ACHN (cell line): ENCODE measurements at places on chromosomes 3 and 15.
A peak's percentile ranks its signal among the peaks of the same experiment; 100 is the strongest.

DNA sequence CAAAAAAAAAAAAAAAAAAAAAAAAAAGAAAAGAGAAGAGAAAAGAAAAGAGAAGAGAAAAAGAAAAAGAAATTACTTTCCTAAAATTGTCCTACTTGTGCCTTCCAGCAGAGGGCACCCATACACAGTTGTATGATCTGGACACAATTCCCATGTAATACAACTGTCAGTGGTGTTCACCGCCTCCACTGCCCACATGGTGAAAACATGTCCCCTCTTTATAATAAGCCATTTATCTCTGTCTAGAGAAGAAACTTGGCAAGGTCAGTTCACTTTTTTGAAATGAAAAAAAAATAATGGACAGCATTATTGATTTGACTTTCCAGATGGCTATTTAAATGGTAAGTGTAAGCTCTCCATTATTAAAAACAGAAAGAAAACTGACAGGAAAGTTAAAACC, 459.4 kb downstream of the GBE1 start:
- DNase-seq, result peak; percentile 45

DNA sequence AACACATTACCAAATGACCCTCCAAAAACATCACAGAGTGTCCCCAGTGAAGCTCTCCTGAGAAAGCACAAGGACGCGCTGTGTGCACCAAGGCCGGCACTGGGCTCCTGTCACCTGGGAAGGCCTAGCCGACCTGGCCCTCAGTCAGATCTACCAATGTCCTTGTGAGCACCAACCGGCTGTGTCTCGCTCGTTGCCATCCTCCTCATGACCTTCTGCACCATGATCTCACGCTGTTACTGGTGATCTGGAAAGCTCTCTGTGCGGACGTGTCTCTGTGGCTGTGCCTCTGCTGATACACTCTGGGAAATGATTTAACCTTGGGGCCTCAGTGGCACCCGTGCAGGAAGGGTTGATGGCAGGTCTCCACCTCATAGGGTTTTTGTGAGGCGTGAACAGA, 24.2 kb downstream of the ZXDC start:
- no peak for DNase-seq

GRCh38 chr3:15331606-15332404, 581 bp downstream of the SH3BP5 start:
- peak; percentile 8 for DNase-seq

DNA sequence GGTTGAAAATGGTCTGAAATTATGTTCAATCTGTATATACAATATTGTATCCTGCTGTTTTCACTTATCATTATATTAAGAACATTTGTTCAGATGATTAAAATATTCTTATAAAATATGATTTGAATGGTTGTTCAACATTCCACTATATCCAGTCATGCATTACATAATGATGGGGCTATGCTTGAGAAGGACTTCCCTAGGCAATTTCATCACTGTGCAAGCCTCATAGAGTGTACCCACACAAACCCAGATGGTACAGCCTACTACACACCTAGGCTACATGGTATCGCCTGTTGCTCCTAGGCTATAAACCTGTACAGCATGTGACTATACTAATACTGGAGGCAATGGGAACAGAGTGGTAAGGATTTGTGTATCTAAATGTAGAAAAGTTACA, 30.5 kb downstream of the SLC7A14 start:
- DNase-seq, result no peak

- no peak for DNase-seq
These were observed 207.7 kb downstream of the SOX2 start for GRCh38 chr3:181919375-181919774.

DNA sequence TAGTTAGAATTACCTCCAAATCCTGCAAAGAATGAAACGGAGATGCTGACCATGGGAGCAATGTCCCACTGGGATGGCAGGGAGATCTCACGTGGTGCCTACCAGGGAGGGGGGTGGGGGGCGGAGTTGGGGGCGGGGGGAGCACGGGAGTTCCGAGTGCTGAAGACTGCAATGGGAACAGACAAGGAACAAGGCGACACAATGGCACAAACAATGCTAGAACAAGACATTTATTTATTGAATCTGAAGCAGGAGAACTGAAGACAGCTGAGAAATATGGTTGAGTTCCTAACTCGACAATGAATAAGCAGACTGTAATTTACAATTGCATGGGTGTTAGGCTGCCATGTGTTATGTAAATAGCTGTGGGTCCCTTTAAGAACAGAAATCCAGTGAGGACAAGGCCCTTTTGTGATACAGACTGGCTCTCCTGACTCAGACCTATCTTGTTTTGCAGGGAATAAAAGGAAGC, 91.2 kb downstream of the AQP9 start:
- peak; percentile 26 for DNase-seq

GRCh38 chr3:31533169-31534064, 692 bp downstream of the STT3B start:
- peak; percentile 48 for DNase-seq

DNA sequence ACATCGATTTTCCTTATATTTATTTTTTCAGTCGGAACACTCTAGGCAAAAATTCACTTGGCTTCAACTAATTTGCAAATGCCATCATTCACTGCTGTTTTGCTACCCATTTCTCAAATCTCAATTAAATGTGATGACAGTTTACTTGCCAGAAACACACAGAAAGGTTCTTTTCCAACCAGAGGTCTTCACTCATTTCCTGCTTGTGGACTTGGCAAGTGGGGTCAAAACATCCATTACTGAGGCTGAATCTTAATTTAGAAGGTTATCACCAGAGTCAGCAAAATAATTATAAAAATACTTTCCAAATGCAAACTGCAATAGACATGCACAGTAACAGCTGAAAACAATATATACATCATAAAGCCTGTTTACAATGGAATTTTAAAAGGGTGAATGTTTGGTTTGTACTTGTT, 625.4 kb upstream of the TBL1XR1 start:
- no peak for DNase-seq

DNA sequence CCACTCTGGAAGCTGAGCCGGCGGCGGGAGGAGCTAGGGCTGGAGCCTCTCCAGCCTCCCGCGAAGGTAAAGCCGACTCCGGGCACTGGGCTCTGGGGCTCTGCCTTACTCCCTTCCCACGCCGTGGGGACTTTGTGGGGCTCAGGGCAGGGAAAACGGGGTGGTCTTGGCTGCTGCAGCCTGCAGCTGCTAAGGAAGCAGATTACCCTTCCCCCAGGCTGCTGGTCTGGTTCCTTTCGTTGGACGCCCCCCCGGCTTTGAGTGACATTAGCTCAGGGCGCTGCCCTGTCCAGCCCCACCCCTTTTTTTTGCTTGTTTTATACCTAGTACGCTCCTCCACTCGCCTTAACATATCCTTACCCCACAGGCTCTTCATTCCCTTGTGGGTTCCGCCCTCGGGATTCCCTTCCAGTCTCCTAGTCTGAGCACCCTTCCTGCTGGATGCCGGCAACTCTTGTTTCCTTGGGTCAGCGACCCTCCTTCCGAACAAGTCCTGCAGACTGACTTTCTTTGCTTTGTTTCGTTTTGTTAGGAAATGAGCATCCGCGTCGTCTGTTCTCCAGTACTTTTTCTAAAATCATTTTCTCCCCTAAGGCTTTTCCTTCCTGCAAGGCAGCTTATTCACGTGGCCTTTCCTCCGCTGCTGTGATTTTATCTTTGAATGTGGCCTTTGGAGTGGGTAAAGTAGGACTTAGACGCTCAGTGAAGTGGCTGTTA, 551 bp downstream of the DNAJC13 start:
- peak; percentile 67 for DNase-seq

- no peak for DNase-seq
These were observed 161.5 kb upstream of the PFN2 start for GRCh38 chr3:150132101-150132749.

- DNase-seq, result no peak
These were observed 8.6 kb downstream of the TM4SF1 start for GRCh38 chr3:149368674-149369497.

DNA sequence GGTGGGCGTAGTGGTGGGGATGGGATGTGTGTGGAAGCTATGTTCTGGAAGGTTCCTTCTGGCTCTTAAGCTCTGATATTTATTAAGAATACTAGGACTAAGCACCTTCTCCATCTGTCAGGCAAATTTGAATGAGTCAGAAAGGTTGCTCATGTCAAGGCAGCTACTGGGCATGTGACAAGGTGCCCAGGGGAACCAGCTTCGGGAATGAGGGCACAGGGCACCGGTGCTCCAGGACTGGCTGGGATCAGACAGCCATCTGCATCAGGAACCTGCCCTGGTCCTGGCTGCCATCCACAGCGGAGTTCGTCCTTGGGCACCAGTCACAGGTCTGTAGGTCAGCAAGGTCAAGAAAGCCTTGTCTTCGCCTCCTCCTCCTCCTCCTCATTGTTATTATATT, 32.5 kb downstream of the CA12 start:
- no peak for DNase-seq

- no peak for DNase-seq
These were observed 8.4 kb upstream of the FBXL22 start for GRCh38 chr15:63588826-63589225.

- peak; percentile 35 for DNase-seq
These were observed 5.9 kb upstream of the ADGRG7 start for GRCh38 chr3:100603469-100603868.

GRCh38 chr15:31306426-31307269, 20.0 kb upstream of the KLF13 start:
- no peak for DNase-seq

- DNase-seq, result no peak
These were observed 277 bp downstream of the SIAH2 start for GRCh38 chr3:150762662-150763121.

GRCh38 chr3:103033841-103034240, 599.0 kb downstream of the ZPLD1 start:
- no peak for DNase-seq

DNA sequence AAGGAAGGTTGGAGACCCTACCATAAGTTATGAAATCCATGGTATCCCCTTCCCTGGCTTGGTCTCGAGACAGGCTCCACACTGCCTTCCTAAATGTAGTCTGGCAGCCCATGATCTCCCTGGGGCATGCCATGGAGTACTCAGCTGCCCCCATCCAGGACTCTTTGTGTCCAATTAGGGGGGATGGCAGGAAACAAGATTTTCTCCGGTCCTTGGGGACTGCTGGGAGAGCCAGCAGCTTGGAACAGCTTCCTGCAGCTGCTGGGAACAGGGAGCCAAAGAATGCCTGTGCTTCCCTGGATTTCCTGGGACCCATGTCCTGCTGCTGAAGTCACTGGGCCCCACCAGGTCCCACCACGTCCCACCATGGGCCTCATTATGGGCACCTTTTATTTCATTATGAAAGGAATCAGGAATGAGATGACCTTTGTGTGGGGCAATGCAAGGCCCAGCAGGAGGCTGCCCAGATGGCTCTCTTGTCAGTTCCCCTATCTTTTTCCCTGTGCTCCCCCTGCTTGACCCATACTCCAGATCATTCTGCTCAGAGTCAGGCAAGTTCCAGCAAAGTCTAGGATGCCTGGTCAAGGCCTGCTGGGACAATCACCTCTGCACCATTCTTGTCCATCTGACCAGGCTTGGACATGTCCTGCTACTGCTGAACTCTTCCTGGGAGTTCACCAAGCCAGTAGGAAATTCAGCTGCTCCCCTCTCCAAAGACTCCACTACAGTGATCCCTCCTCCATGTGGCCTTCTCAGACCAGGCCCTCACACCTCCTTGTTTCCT, 15.0 kb upstream of the DAG1 start:
- no peak for DNase-seq

DNA sequence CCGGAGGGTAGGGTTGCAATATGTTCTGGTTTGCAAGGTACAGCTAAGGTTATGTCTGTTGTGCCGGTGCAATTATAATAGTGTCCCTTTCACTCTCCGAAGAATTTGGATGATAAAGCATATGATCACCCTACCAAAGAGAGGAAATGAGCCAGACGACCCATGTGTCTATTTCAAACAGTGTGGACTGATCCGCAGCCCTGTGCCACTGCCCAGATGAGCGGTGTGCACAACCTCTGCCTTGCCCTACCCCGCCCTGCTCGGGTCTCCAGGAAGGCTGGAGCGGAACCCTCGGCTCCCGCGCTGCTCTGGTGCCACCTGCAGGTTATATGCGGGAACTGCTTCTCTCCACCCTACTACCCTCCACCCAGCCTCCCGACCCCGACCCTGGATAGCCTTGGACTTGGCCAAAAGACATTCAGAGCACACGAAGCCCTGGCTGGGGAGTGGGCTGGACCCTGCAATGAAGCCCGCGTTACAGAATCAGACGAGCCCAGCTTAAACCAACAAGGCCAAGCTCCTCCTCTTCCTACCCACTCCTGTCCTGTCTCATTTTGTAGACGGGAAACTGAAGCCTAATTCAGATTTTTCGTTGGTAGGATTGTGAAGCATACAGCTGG, 68.4 kb upstream of the CHRNB4 start:
- DNase-seq, result peak; percentile 49

DNA sequence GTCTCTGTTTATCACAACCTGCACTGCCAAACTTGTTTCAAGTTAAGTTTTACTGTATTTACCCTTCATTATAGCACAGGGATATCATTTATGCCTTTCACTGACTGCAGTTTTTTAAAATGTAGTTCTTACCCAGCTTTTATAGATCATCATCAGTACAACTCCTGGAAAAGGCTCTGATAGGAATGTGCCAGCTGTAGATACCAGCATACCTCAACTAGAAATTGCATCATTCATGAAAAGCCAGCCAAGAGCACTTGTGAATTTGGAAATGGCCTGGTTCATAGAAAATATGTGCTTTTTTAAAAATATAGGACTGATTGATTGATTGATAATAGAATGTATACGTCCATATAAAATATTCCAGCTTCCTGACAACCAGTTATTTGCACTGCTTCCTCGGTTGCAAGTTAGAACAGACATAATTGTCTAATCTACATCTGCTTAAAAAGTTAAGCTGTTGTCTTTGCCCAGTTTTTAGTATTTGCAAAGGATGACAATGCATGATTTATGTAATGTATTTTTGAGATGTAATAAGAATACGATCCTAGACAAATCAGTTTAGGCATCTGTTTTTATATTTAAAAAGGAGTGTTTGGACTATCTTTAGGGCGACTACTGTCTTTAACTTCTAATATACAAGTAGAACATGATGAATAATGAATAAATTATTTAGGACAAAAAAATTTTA, 58.5 kb downstream of the DCUN1D1 start:
- no peak for DNase-seq

GRCh38 chr3:192927016-192927415, 9.4 kb upstream of the MB21D2 start:
- no peak for DNase-seq

GRCh38 chr15:20295238-20295811, 246.3 kb downstream of the GOLGA6L6 start:
- no peak for DNase-seq

- peak; percentile 47 for DNase-seq
These were observed 21.5 kb downstream of the CFAP161 start for GRCh38 chr15:81155375-81156218.

- DNase-seq, result no peak
These were observed 174.9 kb upstream of the SNTN start for GRCh38 chr3:63477494-63478129.

- DNase-seq, result no peak
These were observed 514.4 kb upstream of the ZNF385D start for GRCh38 chr3:22265403-22265802.

DNA sequence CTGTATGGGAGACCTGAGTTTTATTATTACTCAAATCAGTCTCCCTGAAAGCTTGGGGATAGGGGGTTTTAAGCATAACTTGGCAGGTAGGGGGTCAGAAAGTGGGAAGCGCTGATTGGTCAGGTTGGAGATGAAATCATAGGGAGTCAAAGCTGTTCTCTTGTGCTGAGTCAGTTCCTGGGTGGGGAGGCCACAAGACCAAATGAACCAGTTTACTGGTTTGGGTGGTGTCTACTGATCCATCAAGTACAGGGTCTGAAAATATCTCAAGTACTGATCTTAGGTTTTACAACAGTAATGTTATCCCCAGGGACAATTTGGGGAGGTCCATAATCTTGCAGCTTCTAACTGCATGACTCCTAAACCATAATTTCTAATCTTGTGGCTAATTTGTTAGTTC, 17.8 kb upstream of the IQCF6 start:
- no peak for DNase-seq
